ENCODE measurements at places on chromosomes 11 and 22.

- no peak for DNase-seq
Observed at GRCh38 chr11:93773045-93773477, 11.0 kb upstream of the MED17 start.

GRCh38 chr22:48535868-48536540 is 1291.7 kb downstream of the BRD1 start:
- DNase-seq: no peak

- no peak for DNase-seq
Observed at GRCh38 chr22:40728731-40729189, 49.5 kb downstream of the MCHR1 start.

GRCh38 chr11:72257570-72257969 is 13.6 kb upstream of the PHOX2A start:
- DNase-seq: no peak

DNA sequence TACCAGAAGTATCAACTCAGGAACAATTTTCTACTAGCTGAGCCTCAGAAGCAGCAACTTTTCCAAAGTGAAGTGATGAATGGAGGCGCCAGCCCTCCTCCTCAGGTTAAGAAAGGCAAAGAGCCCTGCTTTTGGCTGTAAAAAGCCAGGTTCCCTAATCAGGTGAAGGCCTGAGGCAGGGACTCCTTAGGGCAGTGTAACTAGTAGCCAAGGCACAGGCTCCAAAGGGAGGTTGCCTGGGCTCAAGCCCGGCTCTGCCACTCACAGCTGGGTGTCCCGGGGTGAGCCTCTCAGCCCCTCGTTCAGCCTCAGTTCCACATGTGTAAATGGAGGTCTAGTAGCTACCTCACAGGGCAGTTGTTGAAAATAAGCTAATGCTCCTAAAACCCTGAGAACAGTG is 19.5 kb downstream of the TSKU start:
- no peak for DNase-seq

- no peak for DNase-seq
Observed at GRCh38 chr22:19492504-19493174, 12.9 kb downstream of the CDC45 start.

GRCh38 chr11:115527534-115528125 is 23.4 kb upstream of the CADM1 start:
- DNase-seq: no peak

DNA sequence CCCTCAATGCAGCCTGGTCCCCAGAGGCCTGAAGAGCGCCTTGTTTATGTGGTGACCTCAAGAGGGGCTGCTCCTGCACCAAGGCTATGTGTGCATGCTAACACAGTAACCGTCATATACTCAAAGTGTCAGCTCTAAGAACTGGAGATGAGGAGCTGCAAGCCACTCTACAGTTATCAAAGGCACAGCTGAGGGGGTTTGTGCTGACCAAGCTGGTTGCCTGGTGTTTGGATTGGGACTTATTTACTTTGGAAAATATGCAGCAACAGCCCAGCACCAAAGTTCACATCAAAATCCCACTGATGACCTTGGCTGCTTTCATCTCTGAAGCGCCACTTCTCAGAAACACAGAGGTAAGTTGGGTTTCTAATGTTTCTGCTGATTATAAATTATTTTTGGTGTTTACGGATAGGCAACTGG is at the start of gene SERPIND1:
Gene SERPIND1, plus strand, starts transcription at position 321 of the 420 bp plus-strand sequence. CDS start 5,200 bp downstream, outside the sequence.
- no peak for DNase-seq

GRCh38 chr11:123174196-123175183 is 20.6 kb downstream of the CLMP start:
- DNase-seq: no peak

- DNase-seq: no peak
Observed at GRCh38 chr22:40671369-40671768, 7.9 kb upstream of the MCHR1 start.

- DNase-seq: no peak
Observed at GRCh38 chr11:8291421-8292350, 28.0 kb upstream of the LMO1 start.

- no peak for DNase-seq
Observed at GRCh38 chr11:63869683-63870082, 30.8 kb downstream of the MARK2 start.

- DNase-seq: no peak
Observed at GRCh38 chr11:130915603-130916237, 559 bp downstream of the SNX19 start.

DNA sequence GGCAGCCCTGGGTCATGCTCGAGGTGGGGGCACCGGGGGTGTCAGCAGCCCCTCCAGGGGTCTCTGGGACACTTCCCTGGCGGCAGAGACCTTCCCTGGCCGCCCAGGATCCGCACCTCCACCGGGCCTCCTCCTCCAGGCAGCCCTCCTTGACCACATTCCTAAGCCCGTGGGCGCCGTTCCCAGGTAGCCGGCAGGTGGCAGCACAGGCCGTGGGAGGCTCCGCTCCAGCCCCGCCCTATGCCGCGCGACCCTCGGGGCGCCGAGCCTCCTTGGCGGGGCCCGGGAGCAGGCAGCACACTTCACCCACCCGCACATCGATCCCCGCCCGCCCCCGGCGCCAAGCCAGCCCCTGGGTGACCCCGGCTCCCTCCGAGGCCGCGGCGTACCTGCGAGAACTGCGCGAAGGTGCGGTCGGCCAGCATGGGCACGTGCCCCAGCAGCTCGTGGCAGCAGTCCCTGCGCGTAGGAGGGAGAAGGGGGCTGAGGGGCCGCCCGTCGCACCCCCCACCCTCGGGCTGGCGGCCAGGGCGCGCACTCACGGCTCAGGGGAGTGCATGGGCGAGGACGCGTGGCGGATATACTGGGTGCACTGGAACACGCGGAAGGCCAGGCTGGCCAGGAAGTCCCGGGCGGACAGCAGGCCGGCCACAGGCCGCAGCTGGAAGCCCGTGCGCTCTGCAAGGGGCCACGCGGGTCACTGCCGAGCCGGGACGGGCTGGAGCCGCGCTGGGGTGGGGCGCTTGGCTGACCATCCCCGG is 5.3 kb upstream of the INS start:
- DNase-seq: no peak

GRCh38 chr22:30802202-30803166 is 107.8 kb downstream of the OSBP2 start:
- no peak for DNase-seq

DNA sequence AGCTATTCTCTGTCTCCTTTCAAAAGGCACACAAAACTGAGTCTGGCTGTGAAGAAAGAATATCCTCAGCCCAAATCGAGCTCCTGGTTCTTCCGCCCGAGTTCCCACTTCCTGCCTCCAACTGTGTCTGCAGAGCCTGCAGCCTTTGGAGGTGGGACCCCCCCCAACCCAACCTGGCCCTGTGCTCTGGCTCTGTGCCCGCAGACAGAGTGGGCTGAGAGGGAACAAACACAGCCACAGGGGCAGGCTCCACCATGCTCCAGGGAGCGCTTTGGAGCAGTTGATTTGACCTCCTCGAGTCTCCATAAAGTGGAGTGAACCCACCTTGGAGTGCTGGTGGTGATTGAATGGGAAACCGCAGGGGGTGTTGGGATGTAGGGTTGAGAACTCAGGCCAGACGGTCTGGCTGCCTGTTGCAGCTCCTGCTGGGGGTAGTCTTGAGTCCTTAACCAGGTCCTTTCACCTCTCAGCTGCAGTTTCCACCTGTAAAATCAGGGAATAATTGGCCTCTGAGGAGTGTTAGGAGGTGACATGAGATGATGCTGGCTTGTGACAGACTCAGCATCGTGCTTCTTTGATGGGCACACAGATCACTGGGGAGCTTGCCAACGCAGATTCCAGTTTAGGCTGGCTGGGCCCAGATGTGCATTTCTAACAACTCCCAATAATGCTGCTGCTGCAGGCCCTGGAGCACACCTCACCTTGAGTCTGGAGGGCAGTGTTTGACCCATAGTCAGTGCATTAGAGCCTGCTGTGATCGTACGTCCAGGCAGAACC is 11.4 kb downstream of the DAGLA start:
- DNase-seq: no peak

DNA sequence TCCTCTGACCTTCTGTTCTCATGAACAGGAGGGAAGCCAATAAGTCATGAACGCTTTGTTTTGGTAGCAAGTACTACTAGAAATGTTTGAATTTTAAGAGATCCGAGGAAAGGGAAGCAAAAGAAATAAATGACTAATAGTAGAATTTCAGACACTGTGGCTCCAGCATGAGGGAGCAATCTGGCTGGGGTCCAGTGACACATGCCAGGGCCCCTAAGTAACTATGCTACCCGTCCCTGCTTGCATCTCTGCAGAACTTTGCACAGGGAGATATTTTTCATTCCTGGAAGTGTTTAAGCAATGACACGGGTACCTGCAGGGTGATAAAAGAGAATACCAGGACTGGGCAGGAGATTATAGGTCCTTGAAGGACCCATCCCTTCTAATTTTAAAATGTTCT is 7.3 kb upstream of the ADAMTS8 start:
- no peak for DNase-seq

- DNase-seq: no peak
Observed at GRCh38 chr11:123838659-123839058, 32.5 kb upstream of the OR6M1 start.

- DNase-seq: no peak
Observed at GRCh38 chr11:65867284-65868071, 5.1 kb downstream of the EFEMP2 start.

DNA sequence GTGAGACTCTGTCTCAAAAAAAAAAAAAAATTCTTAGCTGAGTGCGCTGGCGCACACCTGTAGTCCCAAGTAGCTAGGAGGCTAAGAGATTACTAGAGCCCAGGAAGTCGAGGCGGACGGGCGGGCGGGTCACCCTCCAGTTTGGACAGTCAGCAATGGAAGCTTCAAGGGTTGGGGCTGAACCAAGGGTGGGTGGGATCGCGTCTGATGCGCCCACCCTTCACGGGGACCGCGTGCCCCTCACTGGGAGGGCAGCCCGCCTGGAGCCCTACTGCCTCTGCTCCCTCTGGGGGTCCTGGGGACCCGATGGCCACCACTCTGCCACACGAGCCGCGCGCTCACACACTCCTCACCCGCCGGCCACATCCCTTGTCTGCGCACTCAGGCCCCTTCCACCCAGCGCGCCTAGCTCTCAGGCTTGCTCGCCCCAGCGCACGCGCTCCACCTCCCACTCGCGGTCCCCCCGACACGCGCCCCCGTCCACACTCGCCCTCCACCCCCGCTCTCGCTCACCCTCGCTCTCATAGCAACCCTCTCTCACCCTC is 494 bp downstream of the CHID1 start:
- no peak for DNase-seq

DNA sequence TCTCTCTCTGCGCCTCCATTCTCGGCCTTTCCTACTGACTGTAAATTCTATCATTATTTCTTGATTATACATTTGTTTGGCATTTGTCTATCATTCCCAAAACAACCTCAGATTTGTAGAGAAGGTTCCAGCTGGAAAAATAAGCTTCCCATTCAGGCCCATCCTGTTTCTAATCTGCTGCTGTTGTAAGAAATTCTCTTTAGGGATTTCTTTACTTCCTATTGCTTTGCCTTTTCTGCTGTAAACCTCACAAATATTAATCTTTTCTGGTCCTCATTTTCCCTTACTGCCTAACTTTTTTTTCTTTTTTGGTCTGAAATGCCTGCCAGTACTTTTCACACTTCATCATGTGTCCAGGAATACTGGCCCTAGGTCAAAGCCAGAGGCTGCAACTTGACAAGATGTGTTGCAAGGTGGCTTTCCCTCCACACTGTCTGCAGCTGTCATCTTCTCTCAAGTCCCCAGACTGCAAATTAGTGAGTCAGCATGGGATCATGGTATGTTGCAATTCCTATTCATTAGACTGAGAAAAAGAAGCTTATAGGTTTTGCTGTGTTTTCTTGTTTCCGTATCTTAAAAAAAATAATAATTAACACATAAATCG is 858.7 kb upstream of the CHORDC1 start:
- no peak for DNase-seq

GRCh38 chr11:76371170-76371569 is 9.8 kb downstream of the THAP12 start:
- no peak for DNase-seq

DNA sequence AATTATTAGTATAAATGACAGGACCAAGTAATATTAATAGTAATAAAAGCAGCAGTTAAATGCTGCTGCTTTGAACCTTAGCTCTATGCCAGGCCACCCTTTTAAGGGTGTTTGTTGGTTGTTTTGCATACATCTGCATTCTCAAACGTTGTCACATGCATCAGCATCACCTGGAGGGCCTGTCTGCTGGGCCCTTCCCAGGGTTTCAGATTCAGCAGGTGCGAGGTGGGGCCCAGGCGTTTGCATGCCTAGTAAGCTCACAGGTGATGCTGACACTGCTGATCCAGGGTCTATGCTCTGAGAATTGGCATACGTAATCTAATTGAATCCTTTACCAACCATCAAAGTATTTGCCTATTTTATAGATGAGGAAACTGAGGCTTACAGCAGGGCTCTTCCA is 246.5 kb downstream of the CADM1 start:
- DNase-seq: no peak

- no peak for DNase-seq
Observed at GRCh38 chr11:76616676-76617552, 53.6 kb downstream of the LRRC32 start.

- DNase-seq: no peak
Observed at GRCh38 chr22:39724390-39724789, 153.8 kb downstream of the CACNA1I start.

- DNase-seq: no peak
Observed at GRCh38 chr11:123406441-123407129, 23.5 kb upstream of the GRAMD1B start.

DNA sequence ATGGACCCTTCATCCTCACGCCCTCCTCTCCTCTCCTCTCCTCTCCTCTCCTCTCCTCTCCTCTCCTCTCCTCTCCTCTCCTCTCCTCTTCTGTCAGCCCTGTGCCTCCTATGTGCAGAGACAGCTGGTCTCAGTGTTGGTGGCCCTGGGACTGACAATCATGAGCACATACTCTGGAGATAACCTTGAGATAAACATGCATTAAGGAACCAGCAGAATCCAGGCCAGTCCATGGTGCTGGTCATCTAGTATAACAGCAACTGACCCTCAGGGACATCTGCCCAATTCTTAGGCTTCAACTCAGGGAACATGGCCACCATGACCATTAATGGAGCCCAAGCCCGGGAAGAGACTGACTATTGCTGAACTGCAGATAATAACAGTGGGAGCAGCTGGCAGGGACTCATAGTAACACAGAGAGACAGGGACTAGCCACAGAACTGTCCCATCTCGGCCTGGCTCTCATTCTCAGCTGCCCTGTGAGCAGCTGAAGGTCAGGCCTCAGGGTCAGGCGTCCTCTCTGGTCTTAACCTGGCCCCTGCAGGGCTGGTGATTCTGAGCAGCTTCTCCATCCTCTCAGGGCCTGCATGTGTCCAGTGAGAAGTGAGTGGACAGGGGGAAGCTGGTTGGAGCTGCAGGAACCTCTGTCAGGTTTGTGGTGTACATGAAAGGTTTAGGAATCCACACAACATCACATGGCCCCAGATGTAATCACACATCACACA is 45.4 kb downstream of the GGTLC2 start:
- no peak for DNase-seq

DNA sequence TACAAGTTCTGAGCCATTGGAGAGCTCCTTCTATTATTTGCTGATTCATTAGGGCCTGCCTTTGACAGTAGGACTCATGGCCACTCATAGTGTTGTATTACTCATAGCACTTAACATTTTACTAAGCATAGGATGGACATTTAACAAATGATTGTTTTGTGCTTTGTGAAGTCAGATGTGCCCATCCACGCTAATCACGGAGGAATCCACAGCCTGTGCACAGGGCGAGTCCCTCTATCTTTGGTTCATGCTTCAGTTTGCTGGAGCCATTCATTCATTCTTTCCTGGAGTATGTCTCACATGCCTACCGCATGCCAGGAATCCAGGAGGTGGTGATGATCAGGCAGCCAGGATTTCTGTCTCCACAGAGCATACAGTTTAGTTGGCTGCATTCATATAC is 254.1 kb downstream of the NTM start:
- DNase-seq: no peak

GRCh38 chr11:121041072-121041471 is 17.2 kb downstream of the TBCEL start:
- DNase-seq: no peak

GRCh38 chr11:36271794-36272407 is 17.3 kb downstream of the COMMD9 start:
- DNase-seq: no peak

All from esophagus squamous epithelium (tissue), 5 donors.